ENCODE measurements at places on chromosomes 3 and 15. TPM values are rescaled to one million over a fixed set of nuclear protein-coding genes. Genes with fewer than 3 reads are reported as not detected.
A peak's percentile ranks its signal among the peaks of the same experiment; 100 is the strongest.

IRAK2 gene
- 6.0 TPM for total RNA-seq

- ATAC-seq = no peak
Observed at GRCh38 chr3:8845641-8846040, 76.2 kb upstream of the OXTR start.

GRCh38 chr3:179871782-179872181 is 165.0 kb downstream of the PEX5L start:
- no peak for ATAC-seq

- no peak for ATAC-seq
Observed at GRCh38 chr3:30073622-30074021, 532.8 kb upstream of the TGFBR2 start.

SEC62 gene
- 37.0 TPM for total RNA-seq

GRCh38 chr3:162443376-162443775 is 946.8 kb downstream of the OTOL1 start:
- ATAC-seq = no peak

DNA sequence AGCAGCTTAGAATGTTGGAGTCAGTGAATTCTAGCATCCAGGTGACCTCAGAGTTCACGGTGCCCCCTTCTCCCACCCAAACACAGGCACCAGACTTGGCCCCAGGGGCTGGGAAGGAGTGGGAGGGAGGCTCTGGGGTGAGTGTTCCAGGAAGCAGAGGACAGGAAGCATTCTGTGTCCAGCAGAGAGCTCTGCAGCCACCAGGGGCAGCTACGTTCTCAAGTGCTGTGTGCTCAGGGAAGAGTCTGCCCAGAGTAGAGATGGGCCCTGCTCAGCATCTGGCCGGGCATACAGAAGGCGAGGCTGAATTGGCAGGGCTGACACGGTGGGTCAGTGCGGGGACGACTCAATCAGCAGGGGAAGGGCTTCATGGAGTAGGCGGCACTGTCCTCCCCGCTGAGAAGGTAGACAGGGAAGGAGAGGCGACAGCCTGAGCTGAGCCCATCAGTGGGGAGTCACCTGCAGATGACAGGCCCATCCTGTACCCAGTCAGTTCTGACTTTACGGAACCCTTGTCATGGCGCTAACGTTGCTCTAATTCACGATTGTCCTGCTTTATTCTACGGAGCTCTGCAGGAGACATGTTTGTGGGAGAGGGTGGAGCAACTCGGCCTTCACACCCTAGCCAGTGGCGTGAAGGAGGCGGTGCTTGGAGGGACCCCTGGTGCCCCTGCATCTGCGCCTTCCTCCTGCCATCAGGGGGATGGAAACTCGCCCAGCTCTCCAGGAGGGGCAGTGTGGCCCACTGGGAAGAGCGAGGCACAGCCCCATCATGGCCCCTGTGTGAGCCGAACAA is 82.2 kb downstream of the C3orf70 start:
- peak; percentile 54 for ATAC-seq

- ATAC-seq = peak; percentile 42
Observed at GRCh38 chr3:172749230-172749965, 1.1 kb upstream of the ECT2 start.

- ATAC-seq = peak; percentile 48
Observed at GRCh38 chr15:39455471-39455991, 125.3 kb upstream of the THBS1 start.

DNA sequence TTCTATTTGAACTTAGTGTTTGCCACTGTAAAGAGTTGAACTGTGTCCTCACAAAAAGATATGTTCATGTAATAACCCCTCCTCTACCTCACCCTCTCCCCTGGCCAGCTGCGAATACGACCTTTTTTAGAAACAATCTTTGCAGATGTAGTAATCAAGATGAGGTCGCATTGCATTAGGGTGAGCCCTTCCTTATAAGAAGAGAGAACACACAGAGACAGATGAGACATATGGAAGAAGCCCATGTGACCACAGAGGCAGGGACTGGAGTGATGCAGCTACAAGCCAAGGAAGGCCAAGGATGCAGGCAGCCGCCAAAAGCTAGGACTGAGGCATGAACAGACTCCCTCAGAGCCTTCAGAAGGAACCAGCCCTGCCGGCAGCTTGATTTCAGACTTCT is 27.6 kb downstream of the GPR176 start:
- ATAC-seq = no peak

DNA sequence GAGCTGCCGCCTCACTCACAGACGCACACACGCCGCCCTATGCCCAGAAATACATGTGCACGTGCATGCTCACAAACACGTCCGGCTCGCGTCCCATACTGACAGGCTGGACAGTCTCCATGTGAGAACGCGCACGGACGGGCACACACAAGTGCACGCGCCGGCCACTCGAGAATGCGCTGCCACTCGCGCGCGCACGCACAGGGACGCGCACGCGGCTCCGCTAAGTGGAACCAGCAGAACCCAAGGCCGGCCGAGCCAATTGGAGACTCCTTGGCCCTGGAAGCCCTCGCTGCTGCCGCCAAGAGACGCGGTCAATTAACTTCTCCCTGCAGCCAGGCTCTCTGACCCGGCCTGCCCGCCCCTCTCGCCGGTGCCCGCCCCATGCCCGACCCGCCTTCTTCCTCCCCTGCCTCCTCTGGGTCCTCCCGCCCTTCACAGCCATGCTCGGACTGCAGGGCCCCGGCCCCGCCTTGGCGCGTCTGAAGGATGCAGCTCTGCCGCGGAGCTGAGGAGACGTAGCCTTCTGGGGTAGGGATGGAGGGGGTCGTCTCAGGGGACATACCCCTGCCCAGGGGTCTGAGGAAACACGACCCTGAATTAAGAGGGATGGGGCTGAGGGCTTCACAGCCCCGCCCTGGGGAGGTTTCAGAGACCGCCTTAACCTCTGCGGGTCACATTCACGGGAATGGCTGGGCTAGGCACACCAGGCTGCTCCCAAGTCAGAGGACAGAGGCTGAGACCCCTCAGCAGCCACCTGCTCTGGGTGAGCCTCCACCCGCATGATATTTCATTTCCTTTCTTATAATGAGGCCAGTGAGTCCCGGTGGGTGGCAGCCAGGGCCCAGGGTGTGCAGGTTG is 15.0 kb downstream of the PTH1R start:
- ATAC-seq = peak; percentile 47

WDR72 gene
- 0.76 TPM for total RNA-seq

DNA sequence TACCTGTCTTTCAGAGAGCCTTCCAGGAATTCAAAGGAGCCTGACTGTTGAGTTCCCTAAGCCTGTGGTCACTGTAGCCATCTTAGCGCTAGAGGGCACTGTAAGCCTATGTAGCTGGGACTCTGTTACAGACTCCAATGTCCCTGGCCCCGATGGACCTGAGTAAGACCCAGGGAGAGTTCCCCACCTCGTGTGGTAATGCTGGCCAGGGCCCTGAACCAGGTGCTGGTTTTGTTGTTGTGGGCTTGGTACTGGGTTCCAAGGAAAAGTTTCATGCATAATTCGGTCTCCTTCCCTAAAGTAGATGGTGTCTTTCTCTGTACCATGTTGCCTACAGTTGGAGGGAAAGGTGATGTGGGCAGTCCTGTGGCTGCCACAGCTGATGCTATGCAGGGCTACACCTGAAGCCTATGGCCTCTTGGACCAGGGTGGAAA is 32.4 kb downstream of the CDAN1 start:
- peak; percentile 92 for ATAC-seq

FBXO40 gene
- total RNA-seq = not detected

- ATAC-seq = no peak
Observed at GRCh38 chr3:141941093-141941492, 64.7 kb downstream of the ATP1B3 start.

NAALADL2 gene
- total RNA-seq = 2.4 TPM

GRCh38 chr3:100637197-100637631 is 27.8 kb downstream of the ADGRG7 start:
- no peak for ATAC-seq

Data from esophagus mucosa (tissue), 1 donor.